ENCODE measurements at places on chromosomes 12 and 14.

DNA sequence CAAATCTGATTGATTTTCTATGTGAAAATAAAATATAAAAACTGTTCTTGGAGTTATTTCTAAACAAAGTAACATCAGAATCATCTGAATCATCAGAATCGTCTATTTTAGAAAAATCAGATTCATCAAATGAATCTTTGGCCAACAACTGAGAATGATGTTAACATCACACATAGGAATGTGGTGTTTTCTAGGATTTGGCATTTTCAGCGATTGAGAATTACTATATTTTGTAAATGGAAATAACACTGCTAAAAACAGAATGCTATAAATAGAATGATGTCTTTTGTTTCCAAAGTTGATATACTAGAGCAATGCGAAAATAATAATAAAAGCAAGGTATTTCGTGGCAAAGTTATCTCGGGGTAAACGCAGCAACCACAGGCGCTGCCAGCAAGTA is 73.9 kb upstream of the EVL start:
- DNase-seq: no peak

DNA sequence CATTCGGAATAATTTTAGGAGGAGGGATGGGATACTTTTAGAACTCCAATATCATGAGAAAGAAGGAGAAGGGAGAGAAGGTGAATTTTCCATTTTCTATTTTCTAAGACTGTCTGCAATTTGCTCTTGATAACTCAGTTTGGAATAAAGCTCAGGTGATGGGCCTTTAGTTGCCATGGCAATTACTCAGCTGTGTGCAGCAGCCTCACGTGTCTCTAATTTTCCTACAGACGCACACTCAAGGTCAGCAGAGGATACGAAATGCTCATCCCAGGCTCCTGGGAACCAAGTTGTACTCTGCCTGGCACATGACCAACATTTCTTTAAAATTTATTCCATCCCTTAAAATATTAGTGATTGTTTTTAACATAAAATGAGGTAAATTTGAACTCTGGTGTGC is 76.7 kb downstream of the TTC8 start:
- no peak for DNase-seq

DNA sequence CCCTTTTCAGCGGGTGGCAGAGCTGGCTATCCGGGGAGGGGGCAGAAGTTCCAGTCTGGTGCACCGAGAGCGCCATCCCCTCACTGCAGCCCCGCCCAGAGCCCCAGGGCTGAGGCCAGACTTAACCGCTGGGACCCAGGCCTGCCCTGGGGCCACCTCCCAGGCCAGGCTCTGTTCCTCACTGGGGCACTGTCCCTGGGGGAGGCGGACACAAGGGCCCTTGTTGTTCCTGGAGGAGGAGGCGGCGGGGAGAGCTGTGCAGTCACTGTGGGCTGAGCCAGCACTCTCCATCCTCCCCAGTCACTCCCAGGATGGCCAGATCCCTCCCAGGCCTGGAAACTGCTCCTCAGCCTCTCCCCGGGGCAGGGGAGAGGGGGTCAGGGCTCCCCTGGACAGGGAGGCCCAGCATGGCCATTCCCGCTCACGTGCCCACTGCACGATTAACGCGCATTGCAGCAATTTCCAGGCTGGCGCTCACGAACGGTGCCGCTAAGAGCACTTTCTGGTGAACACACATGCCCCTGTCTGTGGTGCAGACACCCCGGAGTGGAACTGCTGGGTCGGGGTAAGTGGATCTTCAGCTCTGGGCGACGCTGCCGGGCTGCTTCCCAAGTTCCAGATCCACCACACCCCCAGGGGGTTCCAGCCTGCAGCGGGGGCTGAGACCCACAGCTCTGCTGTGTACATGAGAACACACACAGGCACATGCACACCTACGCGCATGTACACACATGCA is 89.8 kb upstream of the SFSWAP start:
- no peak for DNase-seq

DNA sequence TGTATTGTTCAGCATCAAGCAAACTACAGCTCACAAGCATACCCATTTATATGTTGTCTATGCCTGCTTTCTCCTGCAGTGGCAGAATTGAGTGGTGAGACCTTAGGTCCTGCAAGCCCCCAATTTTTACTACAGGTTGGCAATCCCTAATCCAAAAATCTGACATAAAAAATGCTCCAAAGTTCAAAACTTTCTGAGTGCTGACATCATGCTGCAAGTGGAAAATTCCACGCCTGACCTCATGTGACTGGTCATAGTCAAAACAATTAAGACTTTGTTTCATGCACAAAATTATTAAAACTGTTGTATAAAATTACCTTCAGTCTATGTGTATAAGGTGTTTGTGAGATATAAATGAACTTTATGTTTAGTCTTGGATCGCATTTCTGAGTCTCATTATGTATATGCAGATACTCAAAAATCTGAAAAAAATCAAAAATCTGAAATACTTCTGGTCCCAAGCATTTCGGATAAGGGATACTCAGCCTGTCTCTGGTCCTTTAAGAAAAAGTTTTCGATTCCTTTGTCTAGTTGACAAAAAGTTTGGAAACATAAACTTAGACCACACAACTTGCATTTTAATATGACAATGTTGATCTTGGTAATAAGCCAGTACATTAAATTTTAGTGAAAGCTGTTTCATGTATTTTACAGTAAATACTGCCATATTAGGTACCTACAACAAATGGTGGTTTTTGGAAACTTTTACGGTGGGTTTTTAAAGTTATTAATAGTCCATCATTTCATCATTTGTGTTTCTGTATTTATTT is 81.5 kb downstream of the AEBP2 start:
- DNase-seq: no peak
